ENCODE measurements at places on chromosomes 11 and 22.
A peak's percentile ranks its signal among the peaks of the same experiment; 100 is the strongest.

- DNase-seq, result no peak
These were observed 60.9 kb downstream of the ENTHD1 start for GRCh38 chr22:39832627-39833074.

DNA sequence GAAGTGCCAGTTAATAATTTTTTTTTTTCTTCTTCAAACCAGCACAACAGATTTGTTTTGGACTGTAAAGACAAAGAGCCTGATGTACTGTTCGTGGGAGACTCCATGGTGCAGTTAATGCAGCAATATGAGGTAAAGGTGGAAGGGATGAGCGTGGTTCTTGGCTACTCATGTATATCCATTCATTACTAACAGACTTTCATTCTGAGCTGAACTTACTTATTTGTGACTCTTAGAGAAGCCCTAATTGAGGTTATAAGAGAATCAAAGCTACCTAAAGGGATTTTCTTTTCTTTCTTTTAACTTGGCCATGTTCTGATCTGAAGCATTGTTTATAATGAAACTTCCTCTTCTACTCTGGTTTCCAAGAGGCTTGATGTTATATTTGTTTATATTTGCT is 15.8 kb downstream of the PAFAH1B2 start:
- no peak for DNase-seq

DNA sequence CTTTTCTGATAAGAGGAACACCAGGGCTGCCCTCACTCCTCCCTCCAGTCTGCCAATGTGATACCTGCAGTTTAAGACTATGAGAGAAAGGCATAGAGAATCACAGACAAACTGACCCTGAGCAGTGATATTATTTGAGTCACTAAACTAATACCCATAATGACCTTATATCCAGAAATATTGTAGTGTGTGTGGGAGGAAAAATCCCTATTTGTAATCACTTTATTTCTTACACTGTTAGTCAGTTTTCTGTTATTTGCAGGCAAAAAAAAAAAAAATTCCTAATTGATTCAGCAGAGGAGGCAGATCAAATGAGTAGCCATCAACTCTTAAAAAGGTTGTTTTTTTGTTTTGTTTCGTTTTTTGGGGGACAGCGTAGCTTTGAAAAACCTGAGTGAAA is 82.5 kb downstream of the MAML2 start:
- no peak for DNase-seq

DNA sequence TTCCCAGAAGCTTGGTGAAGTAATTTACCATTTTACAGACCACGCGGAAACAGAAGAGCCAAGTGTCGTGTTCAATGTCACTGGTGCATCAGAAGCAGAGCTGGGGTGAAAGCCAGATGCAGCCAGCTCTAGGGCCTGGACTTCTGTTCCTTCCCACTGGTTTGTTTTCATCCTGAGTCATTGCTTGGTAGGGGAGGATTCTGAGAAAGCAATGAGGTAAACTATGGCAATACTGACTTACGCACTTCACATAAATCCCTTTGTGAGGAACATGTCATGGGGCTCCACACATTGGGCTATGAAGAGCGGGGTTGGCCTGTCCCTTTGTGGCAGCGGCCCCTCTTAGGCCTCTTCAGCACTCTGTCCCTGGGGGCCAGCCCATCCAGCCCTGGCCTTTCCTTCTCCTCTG is 52.4 kb upstream of the RBFOX2 start:
- no peak for DNase-seq

DNA sequence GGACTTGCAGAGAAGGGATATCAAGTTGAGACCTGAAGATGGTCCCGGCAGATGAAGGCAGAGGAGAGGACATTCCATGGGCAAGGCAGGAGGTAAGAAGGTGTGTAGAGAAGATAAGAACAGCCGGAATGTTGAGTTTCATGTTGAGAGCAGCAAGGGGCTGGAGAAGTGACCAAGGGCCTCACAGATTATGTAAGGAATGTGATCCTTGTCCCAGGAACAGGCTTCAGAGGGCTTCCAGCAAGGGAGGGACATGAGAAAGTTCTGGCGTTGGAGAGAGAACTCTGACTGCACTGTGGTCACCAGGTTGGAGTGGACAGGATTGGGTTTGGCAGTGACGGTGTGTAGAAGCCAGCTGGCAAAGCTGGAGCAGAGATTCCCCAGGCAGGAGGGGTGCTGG is 27.6 kb upstream of the PPFIA1 start:
- DNase-seq, result no peak

DNA sequence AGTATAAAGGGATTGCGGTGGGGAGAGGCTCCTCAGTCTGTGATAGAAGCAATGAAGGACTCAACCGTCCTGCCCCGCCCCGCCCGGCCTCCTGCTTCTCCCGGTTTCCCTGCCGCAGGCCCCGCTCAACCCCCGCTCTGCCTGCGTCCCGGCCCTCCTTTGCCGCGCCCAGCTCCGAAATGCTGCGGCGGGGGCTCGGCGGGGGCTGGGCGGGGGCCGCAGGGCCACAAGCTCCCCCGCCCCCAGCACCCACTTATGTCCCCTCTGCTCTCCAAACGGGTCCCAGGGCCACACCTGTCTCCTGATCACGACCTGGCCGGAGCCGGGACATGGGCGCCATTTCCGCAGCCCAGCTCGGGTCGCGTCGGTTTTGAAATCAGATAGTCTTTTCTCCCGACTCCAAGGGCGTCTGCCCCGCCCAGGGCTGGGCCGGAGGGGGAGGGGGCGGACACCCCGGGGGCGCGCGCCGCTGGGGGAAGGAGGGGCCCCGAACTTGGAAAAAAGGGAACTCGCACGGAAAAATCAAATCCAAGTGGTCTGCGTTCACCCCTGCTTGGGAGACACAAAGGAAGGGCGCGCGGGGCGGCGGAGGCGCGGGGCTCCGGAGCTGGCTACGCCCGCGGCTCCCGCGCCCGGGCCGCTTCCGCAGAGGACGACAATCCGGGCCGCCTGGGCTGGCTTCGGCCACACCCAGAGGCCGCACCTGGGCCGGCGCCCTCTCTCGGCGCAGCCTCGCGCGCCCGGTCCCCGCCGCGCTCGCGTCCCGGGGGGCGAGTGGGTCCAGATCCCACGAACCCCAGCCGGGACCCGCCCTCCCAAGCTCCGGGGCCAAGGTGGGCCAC is 70.6 kb upstream of the EP300 start:
- peak; percentile 80 for DNase-seq

DNA sequence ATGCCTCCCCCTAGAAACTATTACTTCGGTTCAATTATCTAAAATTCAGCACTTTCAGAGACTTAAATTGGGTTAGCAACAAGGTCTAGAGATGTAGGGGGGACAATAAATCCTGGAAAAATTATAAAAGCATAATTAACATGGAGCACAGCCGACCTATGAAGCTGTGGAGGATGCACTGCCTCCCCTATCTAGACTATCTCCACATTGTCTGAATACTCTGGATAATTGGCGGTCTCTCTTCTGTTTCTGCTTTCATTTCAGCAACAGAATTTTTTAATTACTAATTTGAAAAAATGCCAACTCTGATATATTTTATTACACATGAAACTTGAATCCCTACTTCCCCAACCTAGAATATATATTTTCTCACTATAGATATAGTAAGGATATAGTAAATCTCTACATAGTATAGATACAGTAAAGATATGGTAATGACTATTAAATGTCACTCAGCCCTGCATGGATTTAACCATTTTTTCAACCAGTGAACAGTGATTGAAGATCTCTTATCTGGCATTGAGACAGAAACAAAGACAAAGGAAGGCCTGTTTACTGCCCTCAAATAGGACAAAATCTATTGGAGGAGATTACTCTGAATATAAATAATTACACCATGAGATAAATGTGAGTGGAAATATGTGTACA is 157.6 kb downstream of the BLID start:
- no peak for DNase-seq

GRCh38 chr22:28607795-28608194 is 71.8 kb downstream of the TTC28 start:
- DNase-seq, result no peak

- no peak for DNase-seq
These were observed 636.0 kb downstream of the TBC1D22A start for GRCh38 chr22:47398491-47398890.

- no peak for DNase-seq
These were observed 3.5 kb downstream of the DGCR6L start for GRCh38 chr22:20316217-20316843.

- DNase-seq, result no peak
These were observed 48.3 kb downstream of the RPS6KA4 start for GRCh38 chr11:64407221-64407620.

DNA sequence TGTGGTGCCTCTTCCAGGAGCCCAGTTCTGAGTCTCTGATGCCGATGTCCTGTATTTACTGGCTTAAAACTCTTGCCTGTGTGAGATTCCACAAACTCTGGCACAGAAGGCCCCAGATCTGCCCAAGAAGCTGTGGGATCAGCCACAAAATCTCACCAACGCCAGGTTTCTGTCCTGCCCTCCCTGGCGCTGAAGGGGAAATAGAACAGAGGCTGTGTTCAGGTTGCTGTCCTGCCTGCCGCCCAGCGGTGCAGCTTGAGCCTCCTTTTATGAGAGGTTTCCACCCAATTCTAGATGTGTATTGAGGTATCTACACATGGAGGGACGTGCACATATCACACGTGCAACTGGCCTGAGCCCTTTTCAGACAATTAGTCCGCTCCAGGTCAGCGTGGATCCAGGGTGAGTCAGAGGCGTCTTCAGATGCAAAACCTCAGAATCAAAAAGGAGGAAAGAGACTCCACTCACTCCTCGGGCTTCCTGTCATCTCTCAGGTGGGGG is 2.2 kb downstream of the TMEM80 start:
- DNase-seq, result no peak

GRCh38 chr22:30212363-30212995 is 34.1 kb downstream of the LIF start:
- no peak for DNase-seq

DNA sequence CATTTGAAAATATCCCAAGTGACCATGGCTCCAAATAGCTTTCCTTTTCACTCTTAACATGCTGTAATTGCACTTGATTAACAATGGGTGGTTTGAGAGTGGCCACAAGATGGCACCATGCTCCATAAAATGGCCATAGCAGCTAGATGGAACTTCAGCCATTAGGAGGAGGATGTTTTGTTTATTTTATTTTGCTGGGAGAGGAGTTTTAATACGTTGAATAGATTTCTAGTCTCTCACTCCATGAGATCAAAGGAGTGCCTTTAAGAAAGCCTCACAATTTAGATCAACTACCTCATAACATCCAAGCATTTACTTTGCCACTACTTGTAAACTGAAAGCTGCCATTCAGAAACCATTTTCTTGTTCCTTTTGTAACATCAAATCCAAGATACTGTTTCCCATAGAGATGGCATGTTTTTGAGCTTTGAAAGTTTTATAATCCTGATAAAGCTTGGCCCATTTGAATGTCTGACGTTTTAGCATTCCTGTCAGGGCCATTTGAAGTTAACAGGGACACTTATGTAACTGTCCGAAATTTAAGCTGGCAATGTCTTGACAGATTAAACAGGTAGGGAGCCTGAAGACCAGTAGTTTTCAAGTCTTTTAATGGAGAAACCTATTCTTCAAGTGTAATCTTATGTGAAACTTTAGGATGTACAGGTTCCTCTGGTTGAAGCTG is 4.7 kb downstream of the FEN1 start:
- DNase-seq, result peak; percentile 82

GRCh38 chr11:111845276-111846028 is 25.9 kb downstream of the ALG9 start:
- DNase-seq, result no peak

- DNase-seq, result no peak
These were observed 399.3 kb downstream of the CADM1 start for GRCh38 chr11:115104851-115105453.

DNA sequence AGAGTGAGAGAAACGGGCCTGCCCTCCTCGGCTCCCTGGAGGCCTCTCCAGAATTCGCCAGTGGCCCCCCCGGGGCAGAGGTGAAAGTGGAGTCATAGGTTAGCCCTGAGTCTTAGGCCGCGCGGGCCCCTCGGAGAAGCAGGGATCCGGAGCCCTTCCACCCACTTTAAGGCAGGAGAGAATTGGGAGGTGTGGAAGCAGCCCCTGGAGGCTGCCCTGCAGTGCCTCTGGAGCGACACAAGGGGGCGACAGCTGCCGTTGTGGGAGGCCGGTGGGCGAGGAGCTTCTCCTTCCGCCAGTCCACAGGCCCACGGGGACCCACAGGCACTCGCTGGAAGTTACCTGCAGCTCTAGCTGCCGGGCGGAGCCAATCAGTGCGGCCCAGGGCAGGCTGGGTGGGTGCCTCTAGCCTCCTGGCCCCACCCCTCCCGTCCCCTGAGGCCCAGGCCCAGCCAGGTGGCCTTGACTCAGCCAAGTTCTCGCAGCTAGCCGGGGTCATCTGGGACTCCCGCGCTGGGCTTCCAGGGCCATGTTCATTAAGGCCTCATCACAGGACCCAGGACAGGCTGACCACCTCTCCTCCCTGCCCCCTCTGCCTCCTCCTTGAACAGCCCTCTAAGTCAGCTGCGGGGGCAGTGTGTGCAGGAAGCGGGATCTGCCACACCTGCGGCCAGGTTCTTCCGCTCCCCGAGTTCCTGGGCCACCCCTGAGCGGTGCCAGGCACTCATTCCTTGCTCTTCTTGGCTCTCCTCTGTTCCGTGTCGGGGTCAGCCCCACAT is 5.0 kb downstream of the DGKZ start:
- no peak for DNase-seq

DNA sequence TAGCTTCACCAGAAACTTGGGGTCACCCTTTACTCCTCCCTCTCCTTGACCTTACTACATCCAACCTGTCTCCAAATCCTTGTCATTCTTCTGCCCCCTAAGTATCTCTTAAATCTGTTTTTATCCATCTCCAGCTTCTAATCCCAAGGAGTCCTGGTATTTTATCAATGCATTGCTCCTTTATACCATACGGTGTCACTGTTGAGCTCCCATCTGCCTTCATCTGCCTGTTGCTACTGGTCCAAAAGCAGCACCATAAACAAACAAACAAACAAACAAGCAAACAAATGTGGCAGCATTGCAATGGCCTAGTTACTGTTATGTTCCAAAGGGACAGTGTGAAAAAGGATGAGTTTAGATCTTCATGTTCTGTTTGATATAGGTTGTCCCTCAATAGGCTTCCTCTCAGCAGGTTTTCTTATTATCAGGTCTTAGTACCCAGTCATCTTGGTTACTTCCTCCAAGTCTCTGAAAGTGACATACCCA is 34.2 kb downstream of the DNHD1 start:
- no peak for DNase-seq

GRCh38 chr11:80424012-80424695 is 983.3 kb upstream of the TENM4 start:
- no peak for DNase-seq

DNA sequence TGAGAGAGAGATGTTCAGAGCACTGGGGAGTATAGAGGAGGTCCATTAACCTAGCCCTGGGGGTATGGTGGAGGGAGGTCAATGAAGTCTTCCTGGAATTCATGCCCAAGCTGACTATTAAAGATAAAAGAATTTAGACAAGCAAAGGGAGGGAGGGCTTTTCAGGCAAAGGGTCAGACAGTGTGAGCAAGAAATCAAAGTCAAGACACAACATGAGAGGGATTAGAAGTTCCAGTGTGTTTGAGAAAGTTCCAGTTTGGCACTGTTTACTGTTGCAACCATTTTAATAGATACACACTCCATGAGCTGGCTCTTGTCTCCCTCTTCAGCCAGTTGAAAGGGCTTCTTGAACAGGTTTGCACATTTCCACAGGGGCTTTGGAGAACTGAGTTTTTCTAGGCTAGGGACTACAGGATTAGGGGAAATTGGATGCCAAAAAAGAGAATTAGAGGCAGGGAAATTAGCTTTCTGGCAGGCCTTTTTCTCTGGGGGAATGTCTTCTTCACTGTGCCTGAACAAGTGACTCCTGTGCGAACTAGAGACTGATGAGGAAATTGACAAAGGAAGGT is 14.7 kb upstream of the NNMT start:
- DNase-seq, result no peak
